ENCODE measurements at places on chromosomes 7 and 10. TPM values are rescaled to one million over a fixed set of nuclear protein-coding genes. Genes with fewer than 3 reads are reported as not detected.

The TAS2R41 gene
- total RNA-seq = not detected

The OR9A2 gene
- not detected for total RNA-seq

The MYH16 gene
- total RNA-seq = not detected

The RTKN2 gene
- 1.0 TPM for total RNA-seq

The SNCG gene
- not detected for total RNA-seq

The LIPK gene
- not detected for total RNA-seq

The PRSS37 gene
- total RNA-seq = not detected

The MYPN gene
- not detected for total RNA-seq

The RGR gene
- total RNA-seq = not detected

The CCDC136 gene
- 9.9 TPM for total RNA-seq

The PDK4 gene
- not detected for total RNA-seq

The SPDYE2B gene
- not detected for total RNA-seq

The GJD4 gene
- not detected for total RNA-seq

The ABCB4 gene
- 0.30 TPM for total RNA-seq

The JAKMIP3 gene
- 0.42 TPM for total RNA-seq

The DDC gene
- total RNA-seq = 0.71 TPM

The PARD3 gene
- 0.63 TPM for total RNA-seq

The NAT16 gene
- not detected for total RNA-seq

The CPA4 gene
- total RNA-seq = not detected

The RPEL1 gene
- not detected for total RNA-seq

The SPRN gene
- total RNA-seq = not detected

The AOC1 gene
- not detected for total RNA-seq

The GPR37 gene
- not detected for total RNA-seq

The HOXA11 gene
- not detected for total RNA-seq

The FGFR2 gene
- not detected for total RNA-seq

The ATRNL1 gene
- total RNA-seq = 0.19 TPM

The ABCB1 gene
- total RNA-seq = 19.7 TPM

The DPP6 gene
- total RNA-seq = not detected

The IDI2 gene
- total RNA-seq = not detected

The UNC5B gene
- 0.08 TPM for total RNA-seq

The FAM25G gene
- total RNA-seq = not detected

The GDF2 gene
- not detected for total RNA-seq

The CH25H gene
- total RNA-seq = not detected

The SEPTIN14 gene
- not detected for total RNA-seq

The RNF32 gene
- not detected for total RNA-seq

The PDZD7 gene
- 0.27 TPM for total RNA-seq

The CYP3A4 gene
- total RNA-seq = not detected

Measured in activated CD8-positive, alpha-beta memory T cell treated with anti-CD3 and anti-CD28 coated beads for 36 hours (primary cell).